ENCODE measurements at places on chromosomes 5 and 9.
A peak's percentile ranks its signal among the peaks of the same experiment; 100 is the strongest.

GRCh38 chr5:152329207-152329606 lies 75.9 kb downstream of the NMUR2 start:
- DNase-seq, result no peak

- no peak for DNase-seq
Measured at GRCh38 chr9:7342736-7343135, 456.8 kb downstream of the DMAC1 start.

DNA sequence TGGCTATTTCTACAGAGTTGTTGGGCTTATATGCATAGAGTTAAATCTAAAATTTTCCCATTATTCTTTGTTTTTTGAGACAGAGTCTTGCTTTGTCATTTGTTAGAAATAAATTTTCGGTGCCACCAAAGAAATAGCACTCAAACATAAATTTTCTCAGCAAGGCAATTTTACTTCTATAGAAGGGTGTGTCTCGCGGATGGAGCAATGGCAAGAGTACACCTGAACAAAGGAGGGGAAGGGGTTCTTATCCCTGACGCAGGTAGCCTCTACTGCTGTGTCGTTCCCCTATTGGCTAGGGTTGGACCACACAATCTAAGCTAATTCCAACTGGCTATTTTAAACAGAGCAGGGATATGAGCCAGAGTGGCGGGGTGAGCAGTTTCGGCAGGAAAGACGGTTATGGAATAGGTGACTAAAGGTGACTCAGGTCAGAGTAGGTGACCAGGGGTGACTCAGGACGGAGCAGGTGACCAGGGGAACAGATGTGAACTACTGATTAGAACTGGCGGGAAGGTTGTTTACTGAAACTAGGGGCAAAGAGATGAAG lies 57.2 kb downstream of the C9orf85 start:
- no peak for DNase-seq

DNA sequence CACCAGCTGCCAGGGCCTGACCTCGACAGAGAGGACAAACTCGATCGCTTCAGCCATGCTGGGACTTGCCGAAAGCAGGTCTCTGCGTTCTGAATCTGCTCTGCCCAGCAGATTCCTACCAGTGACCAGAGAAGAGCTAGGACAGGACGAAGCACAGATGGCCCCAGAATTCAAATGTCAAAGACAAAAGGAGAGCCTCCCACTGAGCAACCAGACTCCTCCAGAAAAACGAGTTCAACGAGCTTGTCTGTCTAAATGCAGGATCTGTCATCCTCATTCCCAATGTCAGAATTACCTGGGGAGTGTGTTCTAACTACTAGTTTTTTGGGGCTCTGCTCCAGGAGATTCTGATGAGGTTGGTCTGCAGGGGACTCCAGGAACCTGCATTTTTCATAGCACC lies 13.4 kb downstream of the AK8 start:
- no peak for DNase-seq

DNA sequence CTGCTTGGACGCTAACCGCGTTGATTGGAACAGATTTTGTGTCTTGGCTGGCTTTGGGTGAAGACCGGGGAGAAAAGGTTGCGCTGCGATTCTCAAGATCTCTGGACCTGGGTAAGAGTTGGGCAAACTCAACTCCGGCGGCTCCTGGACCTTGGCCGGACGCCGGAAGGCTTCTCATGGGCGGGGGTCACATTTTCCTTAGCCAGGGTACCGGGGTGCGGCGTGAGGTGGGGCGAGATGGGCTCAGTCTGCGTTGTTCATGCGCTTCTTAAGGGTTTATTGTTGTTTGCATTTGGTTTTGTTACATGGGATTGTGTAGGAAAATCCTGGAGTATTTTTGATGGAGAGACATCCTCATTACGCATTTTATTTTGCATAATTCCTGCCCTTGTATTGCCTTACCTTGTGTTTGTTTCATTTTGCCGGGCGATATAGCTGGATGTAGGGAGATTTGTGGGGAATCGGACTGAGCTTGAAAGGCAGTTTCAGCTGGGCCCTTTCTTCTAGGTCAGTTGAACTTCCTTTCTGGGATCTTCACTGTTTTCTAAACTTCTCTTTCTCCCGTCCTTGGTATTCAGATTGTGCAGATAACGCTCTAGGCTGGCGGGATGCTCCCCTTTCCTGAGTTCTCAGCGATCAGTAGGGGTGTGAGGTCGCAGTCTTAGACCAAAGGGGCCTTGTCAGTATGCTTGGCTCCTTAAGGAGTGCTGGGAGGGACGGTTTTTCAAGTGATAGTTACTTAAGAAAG lies 524 bp downstream of the MEGF10 start:
- DNase-seq, result no peak

DNA sequence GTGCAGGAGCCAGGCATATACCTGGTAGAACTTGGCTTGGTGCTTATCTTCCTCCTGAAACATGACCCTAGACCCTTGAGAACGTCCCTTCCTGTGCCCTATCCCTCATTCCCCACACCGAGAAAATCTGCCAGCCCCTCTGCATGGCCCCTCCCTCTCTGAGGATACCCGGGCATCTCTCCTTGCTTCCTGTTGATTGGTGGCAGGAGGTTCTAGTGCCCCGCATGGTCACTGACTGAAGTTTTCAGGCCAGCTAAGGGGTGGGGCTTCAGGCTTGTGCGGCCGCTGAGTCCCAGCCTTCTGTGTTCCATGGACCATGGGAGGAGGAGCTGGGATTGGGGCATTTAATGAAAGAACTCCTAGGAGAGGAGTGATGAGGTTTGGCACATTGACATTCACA lies 22.8 kb downstream of the IGIP start:
- no peak for DNase-seq

DNA sequence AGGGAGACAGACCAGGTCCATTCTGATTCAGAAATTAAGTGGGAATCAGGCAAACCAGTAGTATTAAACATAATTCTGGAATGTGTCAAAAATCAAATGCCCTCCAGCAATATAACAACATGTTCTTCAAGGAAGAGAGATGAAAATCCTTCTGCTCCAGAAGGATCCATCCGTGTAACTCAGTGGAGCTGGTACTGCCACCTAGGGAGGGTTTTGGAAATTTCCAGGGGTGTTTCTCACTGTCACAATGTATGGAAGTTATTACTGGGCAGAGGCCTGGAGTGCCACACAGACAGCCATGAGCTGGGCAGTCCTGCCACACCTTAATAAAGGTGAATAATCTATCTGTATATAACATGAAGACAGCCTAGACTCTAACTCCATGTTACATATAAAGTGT lies 87.5 kb downstream of the TTLL11 start:
- no peak for DNase-seq

- no peak for DNase-seq
Measured at GRCh38 chr9:108339251-108339650, 516.5 kb downstream of the ACTL7B start.

DNA sequence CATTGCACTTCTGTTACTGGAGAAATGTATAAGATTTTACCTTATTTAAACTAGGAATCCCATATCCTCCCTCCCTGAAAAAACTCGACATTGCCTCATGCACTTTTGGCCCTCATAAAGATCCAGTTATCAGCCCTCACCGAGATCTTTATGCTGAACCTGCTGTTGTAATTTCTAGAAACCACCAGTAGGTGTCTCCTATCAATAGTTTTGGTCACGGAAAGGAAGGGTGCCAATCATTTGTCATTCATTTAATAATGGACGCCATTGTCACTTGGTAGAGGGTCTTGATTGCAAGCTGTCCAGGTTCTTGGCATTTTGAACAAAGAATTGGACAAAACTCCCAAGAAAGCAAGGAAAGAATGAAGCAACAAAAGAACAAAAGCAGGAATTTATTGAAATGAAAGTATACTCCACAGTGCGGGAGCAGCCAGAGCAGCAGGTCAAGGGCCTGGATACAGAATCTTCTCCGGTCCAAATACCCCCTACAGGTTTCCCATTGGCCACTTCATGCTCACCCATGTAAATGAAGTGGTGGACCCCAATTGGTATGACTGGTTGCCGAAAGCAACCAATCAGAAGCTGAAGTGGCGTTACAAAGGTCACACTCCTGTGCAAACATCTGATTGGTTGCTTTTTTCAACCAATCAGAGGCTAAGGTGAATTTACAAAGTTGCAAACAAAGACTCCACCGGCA lies 524.3 kb downstream of the PSAT1 start:
- peak; percentile 37 for DNase-seq

DNA sequence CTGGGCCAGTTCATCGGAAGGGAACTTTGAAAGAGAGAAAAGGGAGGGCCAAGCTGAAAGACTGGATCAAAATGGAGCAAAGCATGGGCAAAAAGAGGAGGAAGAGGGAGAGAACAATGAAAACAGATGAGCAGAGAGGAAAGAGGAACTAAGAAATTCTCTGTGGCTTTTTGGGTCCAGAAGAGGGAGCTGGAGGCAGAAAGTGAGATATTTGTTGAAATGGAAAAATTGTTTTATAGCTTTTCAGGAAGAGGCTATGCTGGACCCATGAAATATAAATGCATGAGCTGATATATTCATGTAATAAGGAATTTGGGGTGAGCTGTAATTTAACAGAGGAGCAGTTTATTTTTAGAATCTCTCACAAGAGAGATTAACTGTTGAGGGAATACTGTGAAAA lies 457.3 kb downstream of the DMAC1 start:
- DNase-seq, result no peak

GRCh38 chr9:33318781-33319180 lies 28.5 kb downstream of the NFX1 start:
- DNase-seq, result no peak

- no peak for DNase-seq
Measured at GRCh38 chr5:138873466-138874221, 1.5 kb downstream of the LRRTM2 start.
